ENCODE measurements at places on chromosomes 3 and 15. TPM values are rescaled to one million over a fixed set of nuclear protein-coding genes. Genes with fewer than 3 reads are reported as not detected.

Gene GOLGA6A
- total RNA-seq: not detected

DNA sequence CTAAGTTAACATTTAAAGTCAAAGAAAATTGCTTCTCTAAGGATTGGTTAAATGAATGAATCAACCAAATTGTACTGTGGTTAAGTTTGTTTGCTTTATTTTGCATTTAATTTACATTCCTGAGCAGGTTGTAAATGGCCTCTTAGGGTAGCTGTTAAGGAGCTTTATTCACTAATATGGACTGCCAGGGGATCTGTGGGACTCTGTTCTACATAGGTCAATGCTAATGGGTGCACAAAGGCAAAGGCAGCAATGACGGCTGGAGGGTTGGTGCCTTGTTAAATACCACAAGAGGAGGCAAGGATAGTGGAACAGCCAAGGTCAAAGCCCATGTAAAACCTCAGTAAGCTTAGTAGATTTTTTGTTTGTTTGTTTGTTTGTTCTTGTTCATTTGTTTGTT is 89.3 kb upstream of the P2RY1 start:
- no peak for DNase-seq
- no peaks in the 10 kb centered on the region for H3K27me3 ChIP-seq
- H3K4me3 ChIP-seq: no peak overlapping the region

GRCh38 chr3:132317229-132317948 is at the start of gene ACP3:
ACP3 (plus strand) TSS chr3:132317407; CDS start chr3:132317457, 50 bp downstream.
- H3K27ac ChIP-seq: peak within 1 kb of the TSS; percentile 86
- DNase-seq: peak; percentile 70
- no peaks in the 10 kb centered on the region for H3K36me3 ChIP-seq
- peaks cover 12% of the 10 kb centered on the region for H3K4me1 ChIP-seq
- no peaks in the 10 kb centered on the region for H3K27me3 ChIP-seq

DNA sequence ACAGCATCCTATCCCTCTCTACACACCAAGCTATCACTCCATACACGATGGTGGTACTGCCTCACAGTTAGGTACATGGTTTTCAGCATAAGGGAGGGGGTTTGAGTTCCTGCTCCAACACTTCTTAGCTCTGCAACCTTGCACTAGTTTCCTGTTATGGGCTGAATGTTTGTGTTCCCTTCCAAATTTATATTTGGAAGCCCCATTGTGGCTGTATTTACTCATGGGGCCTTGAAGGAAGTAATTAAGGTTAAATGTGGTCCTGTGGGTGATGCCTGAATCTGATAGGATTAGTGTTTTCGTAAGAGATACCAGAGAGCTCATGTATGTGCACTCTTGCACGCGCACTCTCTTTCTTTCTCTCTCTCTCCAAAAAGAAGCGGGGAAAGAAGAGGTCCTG is 259.4 kb downstream of the RORA start:
- no peaks in the 10 kb centered on the region for H3K4me1 ChIP-seq
- no peak overlapping the region for H3K4me3 ChIP-seq
- H3K27me3 ChIP-seq: no peaks in the 10 kb centered on the region

GRCh38 chr3:128381609-128382008 is 85.1 kb downstream of the DNAJB8 start:
- H3K27ac ChIP-seq: no peak overlapping the region
- H3K4me1 ChIP-seq: peaks cover 38% of the 10 kb centered on the region
- H3K4me3 ChIP-seq: no peak overlapping the region
- no peak for DNase-seq
- no peaks in the 10 kb centered on the region for H3K36me3 ChIP-seq
- no peaks in the 10 kb centered on the region for H3K27me3 ChIP-seq

DNA sequence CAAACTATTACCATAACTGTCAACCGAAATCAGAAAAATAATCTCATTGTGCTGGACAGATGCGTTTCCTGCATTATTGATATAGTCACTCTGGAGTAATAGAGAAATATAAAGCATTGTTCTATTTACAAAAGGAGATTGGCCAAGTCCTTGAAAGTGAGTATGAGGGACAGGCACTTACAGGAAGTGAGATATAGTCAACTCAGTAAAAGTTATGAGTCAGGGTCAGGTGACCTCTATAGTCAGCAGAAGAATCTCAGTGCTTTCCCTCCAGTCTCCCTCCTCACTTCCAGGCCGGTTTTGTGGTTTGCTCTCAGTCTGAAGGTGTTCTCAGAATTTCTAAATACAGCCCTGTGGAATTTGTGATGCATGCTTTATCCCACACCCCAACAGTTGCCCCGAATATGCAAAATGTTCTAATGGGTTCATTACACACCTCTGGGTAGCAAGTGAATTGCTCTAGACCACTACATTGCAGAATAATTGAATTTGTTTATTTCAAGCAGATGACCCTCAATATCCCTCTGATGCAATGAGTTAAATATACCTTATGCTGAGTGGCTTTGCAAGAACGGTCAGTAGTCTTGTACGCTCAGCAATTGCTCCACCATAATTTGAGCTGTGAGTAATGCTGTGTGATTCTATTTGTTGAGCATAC is 787.7 kb downstream of the MCTP2 start:
- H3K27me3 ChIP-seq: no peaks in the 10 kb centered on the region
- H3K27ac ChIP-seq: no peak overlapping the region
- peaks cover 11% of the 10 kb centered on the region for H3K4me1 ChIP-seq
- no peaks in the 10 kb centered on the region for H3K36me3 ChIP-seq
- H3K4me3 ChIP-seq: no peak overlapping the region

DNA sequence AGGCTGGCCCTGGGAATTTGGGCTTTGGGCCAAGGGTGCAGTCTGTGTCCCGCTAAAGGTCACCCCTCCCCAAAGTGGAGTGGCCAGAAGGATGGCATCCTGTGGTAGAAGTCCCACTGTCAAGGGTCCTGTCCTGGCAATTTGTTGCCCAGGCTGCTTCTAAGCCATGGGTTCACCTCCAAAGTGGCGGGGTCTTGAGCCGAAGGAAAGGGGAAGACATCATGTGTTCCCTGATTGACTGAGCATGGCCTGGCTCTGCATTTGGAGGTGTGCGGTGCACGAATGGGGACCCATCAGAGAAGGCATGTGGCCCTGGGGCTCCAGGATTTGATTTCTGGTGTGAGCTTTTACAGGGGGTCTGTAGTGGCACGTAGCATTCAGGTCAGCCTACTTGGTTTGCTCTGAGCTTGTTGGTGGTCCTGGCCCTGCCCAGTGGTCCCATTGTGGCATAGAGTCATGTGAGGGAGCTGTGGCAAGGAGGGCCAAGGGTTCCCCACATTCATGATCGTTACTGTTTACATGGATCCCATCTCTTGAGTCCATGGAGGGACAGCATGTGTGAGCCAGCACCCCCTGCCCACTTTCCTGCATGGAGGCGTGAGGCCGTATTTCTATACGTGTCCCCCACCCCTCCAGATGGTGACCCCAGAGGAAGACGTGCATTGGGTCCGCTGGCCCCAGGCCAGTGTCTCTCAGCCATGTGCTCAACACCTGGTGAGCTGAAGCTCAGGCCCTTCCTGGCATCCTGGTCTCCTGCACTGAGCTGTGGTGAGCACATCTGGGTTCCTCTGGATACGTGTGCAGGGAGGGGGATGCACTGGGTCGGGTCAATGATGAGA is 225.1 kb downstream of the SNRPN start:
- no peak overlapping the region for H3K27ac ChIP-seq
- no peaks in the 10 kb centered on the region for H3K36me3 ChIP-seq
- H3K27me3 ChIP-seq: no peaks in the 10 kb centered on the region

All from lower lobe of right lung (tissue), 2 donors.